ENCODE measurements at places on chromosomes 16 and 17.

DNA sequence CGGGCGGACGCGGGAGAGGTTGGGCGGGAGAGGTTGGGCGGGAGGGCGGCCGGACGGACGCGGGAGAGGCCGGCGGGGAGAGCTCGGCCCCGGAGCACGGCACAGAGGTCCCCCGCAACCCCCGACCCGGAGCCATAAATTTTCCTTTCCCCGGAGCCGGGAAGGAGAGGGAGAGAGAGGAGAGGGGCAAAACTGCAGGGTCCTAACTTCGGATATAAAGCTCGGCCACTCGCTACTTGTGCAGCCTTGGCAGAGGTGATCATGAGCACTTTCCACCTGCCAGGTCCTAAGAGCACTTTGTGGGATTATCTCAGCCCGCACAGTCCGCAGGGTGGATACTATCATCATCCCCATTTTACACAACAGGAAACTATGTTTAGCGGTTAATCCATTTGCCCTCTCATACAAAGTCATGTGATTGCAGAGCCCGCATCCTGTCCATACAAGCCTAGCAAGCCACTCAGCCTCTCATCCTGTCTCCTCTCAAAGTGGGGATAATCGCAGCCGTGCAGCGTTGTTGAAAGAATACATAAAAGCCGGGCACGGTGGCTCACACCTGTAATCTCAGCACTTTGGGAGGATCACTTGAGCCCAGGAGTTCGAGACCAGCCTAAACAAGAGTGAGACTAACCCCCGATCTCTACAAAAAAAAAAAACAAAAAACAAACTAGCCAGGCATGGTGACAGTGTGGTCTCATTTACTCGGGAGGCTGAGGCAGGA lies 780 bp upstream of the DCAKD start:
- peak; percentile 62 for DNase-seq

- no peak for DNase-seq
Observed at GRCh38 chr16:78455861-78456260, 356.4 kb downstream of the WWOX start.

DNA sequence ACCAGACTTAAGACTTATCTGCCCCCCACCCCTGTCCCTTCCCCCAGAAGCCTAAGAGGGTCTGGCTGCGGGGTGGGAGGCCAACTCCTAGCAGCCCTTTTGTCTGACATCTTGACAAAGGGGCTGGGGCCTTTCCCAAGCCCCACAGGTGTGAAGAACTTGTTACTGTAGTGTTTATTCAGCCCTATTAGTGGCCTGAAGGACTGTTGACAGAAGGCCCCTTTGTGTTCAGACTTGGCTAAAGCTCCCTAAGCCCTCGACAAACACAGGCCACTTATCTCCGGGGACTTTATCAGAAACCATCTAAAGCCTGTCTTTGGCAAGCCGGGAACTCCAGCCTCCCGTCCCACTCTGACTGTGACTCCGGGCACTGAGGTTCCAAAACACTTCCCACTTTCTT lies 129.8 kb downstream of the NTN1 start:
- DNase-seq: no peak

GRCh38 chr16:73750639-73751038 lies 546.0 kb upstream of the PSMD7 start:
- no peak for DNase-seq

GRCh38 chr17:75270218-75270965 lies 639 bp downstream of the MIF4GD start:
- peak; percentile 88 for DNase-seq

DNA sequence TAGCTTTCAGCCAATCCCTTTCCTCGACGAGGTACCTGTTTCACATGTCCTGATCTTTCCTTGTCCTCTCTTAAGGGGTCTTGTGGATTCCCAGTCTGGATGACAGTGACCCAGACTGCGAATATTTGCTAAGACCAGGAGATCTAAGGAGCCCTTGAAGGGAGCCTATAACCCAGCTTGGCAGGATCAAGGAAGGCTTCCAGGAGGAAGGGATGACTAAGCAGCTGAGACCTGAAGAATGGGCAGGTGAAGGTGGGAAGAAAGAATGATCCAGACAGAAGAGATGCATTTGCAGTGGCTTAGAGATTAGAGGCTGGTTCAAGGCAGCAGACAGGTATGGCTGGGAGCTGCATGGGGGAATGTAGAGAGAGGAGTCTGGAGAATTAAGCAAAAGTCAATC lies 1.9 kb upstream of the PDK2 start:
- DNase-seq: no peak

DNA sequence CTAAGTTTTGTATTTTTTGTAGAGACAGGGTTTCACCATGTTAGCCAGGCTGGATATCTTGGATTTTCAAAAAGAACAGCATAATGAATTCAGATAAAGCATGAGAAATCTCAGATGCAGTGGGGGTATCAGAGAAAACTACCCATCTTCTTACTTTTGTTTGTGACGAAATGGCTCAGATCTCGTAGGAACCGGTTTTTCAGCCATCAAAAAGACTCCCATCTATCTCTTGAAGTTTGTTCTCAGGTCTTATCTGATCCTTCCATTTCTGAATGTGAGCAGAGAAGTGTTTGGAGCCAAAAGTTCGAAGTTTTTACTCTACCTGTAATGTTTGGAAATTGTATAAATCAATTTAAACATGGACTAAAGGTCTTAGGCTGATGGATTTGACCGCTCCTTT lies 57.2 kb downstream of the LDHD start:
- no peak for DNase-seq

Measured in RKO (cell line).